ENCODE measurements at places on chromosomes 2 and 18.
A peak's percentile ranks its signal among the peaks of the same experiment; 100 is the strongest.

DNA sequence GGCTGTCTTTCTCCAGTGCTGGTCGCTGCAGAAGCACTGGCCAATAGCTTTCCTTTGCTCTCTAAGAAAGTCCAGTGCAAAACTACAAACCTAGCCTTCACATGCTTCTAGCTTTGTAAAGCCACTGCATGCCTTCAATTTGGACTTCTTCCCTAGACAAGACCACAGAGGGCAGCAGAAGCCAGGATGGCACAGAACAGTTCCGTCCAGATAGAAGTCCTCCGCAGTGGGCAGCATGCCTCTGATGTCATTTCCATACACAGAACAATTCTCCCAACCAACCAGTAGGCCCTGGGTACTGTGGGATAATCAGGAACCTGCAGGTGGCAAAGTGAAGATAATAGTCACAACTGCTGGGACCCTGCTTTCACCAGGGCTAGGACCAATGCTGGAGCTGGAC is 3.3 kb downstream of the ST6GAL2 start:
- DNase-seq: no peak

DNA sequence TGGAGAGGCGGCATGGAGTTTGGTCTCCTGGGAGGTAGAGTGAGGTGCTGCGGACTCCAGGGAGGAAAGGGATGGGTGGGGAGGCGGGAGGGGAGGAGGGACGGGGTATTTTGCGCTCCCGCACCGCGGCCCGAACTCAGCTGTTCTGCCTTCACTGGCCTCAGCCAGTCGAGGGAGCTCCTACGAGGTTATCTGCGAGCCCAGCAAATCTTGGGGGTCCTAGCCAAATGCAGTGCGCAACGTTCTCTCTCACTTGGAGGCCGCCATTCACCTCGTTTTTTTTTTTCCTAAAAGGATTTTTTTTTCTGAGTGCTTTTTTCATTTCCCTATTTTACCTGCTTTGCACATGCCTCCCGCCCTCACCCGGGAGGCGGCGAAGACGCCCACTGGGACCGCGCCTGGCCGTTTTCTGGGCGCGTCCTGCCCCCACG is 877 bp upstream of the BCL2L11 start:
- DNase-seq: no peak

DNA sequence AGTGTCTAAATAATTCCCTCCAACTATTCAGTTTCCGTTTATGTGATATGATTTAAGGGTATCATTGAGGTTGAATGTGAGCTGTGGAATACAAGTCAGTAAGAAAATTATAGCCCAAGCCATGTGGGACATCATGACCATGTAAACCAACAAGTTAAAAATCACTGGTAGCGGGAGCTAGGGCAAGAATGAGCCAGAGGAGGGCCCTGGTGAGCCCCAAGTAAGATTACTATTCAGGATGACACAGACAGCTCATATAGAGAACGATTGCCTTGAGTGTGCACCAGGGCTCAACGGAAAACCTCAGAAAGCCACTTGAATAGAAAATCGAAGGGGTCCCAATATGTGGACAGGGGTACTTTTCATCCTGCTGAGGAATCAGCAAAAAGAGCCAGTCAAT is 87.8 kb upstream of the RBMS1 start:
- no peak for DNase-seq

- DNase-seq: no peak
Measured at GRCh38 chr2:16058256-16058655, 117.9 kb downstream of the MYCN start.

DNA sequence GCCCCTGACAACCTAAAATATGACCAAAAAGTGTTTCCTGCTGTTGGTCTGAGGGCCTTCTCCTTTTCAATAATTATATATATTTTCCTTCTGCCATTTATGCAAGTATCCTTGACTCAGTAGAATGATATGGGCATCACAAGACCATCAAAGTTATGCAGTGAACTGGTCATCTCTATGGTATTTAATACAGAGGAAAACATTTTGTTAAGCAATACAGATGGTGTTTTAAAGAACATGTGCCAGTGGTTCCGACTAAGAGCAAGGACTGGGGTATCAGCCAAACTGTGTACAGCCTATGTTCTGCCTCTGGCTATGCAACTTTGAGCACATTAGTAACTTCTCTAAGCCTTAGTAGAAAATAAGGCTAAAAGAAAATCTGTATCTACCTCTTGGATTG is 179.0 kb downstream of the TRABD2A start:
- DNase-seq: peak; percentile 8

GRCh38 chr2:42114091-42114490 is 55.1 kb upstream of the EML4 start:
- no peak for DNase-seq

DNA sequence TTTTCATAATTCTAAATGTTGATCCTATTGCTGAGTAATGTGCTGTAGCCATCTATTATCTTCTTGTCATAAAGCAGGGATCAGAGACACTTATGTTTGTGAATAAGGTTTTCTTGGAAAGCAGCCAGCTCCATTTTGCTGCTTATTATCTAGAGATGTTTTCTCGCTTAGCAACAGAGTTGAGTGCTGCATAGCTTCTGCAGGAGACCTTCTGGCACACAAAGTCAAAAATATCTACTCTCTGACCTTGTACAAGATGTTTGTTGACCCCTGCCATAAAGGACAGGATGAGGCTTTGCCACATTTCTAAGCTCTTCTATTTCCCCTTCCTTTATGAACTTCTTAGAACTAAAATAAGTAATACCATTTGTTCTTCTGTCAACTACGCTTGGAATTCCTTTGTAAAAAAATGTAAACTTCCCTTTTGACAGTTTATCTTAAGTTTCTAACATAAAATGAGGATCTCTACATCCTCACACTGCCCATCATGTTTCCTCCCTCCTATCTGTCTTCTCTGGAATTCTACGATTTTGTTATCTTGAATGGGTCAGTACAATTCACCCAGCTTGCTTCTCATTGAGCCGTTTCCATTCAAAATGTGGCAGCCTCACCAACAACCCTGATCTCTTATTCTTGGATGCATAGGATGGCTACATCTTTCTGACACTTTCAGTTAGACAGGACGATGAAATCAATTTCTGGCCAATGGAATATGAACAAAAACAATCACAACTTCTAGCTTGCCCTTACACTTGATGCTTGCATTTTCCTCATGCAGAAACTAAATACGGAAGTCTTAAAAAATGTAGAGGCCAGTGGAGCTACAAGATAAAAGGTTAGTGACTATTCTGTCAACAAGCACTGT is 1377.0 kb downstream of the SUCLG1 start:
- DNase-seq: no peak
